ENCODE measurements at places on chromosomes 2 and 18.

DNA sequence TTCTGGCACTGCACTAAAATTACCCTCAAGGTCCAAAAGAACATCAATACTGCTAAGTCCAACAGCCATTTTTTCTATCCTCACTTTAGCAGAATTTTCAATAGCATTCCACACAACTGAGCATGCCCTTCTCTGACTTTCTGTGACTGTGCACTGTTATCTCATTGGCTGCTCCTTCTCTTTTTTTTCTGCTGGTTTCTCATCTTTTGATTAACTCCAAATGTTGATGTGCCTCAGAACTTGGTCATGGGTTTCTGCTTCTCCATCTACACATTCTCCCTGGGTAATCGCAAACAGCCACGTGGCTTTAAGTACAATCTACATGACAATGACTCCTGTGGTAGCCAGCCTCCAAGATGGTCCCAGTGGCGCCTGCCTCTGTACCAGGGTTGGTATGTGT is 75.0 kb upstream of the CD226 start:
- DNase-seq: no peak

DNA sequence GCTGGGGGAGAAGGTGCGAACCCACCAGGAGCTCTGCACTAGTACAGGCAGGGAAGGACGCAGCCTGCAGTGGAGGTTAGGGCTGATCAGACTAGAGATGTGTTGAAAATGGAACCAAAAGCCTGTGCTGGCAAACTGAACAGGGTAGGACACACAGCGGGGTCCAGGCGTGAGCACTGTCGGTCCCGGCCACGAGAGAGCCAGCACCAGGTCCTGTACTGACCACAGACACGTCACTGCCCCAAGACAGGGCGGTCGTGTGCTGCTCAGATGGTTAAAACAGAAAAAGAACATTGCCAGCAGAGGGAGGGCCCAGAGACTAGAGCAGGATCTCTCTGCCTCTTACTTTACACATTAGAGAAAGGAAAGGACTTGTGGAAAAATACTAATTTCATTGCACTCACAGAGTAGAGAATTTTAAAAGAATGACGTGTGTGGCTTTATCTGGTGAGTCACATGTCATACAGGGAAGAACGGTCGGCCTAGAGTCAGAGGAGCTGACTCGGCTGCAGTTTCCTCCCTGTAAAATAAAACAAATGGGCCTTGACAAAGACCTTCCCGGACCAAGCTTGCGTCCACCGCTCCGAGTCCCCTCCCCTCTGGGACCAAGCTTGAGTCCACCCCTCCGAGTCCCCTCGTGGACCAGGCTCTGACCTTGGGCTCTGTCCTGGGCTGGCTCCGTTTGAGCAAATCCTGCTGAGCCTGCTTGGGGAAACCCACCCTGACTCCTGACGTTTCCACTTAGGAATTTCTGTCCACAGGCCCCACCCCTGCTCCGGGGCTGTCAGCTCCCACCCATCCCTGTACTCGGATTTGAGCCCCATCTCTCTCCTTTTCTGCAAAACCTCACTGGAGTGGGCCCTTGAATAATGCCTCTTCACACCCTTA is 16.7 kb upstream of the ADI1 start:
- DNase-seq: no peak

GRCh38 chr2:1754461-1755170 is 10.3 kb upstream of the PXDN start:
- no peak for DNase-seq

GRCh38 chr2:118309946-118310680 is 221.8 kb downstream of the INSIG2 start:
- peak; percentile 13 for DNase-seq

DNA sequence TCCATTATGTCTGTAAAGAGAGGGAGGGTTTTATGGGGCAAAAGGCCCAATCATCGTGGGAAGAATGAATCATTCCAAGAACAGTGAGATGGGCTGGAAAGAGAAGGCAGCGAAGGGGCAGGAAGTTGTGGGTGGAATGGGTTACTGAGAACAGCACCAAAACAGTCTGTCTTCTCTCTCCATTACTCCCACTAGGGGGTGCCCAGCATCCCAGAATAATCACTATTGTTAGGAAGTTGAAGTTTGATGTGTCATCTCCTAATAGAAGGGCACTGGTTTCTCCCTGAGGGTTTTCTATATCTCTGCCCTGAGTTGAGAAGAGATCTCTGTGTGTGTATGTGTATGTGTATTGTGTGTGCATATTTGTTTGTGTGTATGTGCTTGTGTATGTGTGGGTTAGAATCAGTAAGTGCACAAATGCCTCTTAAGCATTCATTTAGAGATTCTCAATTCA is 76.6 kb upstream of the MAP4K3 start:
- no peak for DNase-seq

DNA sequence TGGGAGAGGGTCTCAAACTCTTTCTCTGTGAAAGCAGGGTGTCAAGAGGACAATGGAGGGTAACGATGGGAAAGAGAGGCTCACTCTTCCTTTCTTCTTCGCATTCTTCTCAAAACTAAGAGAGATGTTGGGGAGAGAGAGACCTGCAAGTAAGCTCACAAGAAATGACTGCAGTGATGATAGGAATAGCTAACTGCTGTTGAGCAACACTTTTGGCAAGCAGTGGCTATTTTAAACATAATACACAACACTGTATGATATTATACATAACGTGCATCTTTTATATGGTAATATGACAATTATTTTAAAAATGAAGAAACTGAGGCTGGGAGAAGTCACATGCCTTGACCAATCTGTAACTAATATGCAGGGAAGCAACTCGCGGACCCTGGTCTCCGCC is 247.5 kb downstream of the CMPK2 start:
- no peak for DNase-seq

GRCh38 chr2:9110893-9111569 is 95.6 kb upstream of the ASAP2 start:
- DNase-seq: no peak

All from effector memory CD4-positive, alpha-beta T cell (primary cell).